DMS79 treated with DMSO at 0.1 percent for 48 hours (cell line): ENCODE measurements at places on chromosomes 3 and 15.

DNA sequence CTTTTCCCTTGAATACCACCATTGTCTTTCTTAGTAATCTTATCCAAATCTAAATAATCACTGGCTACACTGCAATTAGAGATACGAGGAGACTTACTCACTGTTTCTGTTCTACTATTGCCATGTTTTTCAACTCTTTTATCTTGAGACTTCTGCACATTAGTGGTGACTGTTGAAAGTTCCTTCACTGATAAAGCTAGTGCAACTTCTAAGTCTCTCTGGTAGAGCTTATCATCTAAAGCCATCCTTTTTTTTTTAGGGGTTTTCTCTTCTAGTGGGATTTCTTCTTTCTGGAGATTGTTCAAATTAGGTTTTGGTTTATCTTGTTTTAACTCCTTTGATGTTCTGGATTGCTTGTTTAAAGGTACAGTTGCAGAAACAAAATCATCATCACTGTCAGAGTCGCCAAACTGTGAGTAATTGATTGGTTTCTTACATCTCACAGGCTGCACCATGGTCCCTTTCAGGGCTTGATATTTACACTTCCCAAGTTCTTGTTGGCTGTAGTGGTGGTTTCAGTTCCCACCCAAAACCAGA is 37.7 kb downstream of the NCK1 start:
- no peak for DNase-seq

DNA sequence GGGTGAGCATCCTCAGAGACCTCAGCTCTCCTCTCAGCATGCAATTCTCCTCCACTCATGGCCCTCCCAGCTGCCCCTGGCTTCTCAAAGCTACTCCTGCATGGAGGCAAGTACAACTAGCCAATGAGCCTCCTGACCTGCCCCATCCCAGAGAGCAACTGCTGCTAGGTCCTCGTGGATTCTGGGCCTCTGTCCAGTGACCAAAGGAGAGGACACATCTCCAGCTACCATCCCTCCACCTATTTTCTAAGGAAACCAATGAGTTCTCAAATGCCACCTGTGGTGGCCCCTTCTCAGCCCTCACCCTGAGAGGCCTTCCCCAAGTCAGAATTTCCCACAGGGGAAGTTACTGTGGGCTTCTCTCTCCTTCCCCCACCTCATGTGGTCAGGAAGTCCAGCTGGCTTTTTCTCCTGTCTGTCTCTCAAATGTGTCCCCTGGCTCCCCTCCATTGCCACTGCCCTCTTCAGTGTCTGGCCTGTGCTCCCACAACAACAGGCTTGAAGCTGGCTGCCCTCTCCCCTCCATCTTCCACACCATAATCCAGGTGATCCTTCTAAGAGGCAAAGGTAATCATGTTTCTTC is 43.0 kb downstream of the LIPC start:
- DNase-seq, result no peak

GRCh38 chr3:77467702-77468625 is 428.1 kb downstream of the ROBO2 start:
- peak; percentile 70 for DNase-seq

GRCh38 chr15:64100958-64101357 is 5.2 kb downstream of the SNX1 start:
- DNase-seq, result no peak

GRCh38 chr3:55484801-55485791 is 2.0 kb downstream of the WNT5A start:
- peak; percentile 15 for DNase-seq

- DNase-seq, result no peak
These were observed 858 bp downstream of the RBM5 start for GRCh38 chr3:50089609-50089945.
